Omental fat pad (tissue), 4 donors: ENCODE measurements at places on chromosomes 4 and X.

DNA sequence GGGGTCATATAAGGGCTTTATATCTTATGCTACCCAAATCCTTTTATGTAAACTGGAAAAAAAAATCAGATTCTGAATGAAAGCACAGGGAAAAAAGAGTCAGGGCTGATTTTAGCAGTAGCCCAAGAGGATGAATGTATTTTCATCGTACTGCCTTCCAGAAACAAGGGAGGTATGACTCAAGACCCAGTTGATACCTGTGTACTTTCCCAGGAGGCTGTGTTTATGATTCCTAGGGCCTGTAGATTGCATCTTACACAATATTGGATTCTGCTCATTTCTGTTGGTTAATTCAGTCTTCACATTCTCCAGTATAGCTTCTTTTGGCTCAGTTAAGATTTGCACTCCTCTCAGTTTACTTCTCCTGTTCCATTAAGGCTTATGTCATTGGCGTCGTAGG lies 127.9 kb upstream of the LIMCH1 start:
- DNase-seq = no peak

- DNase-seq = no peak
Measured at GRCh38 chrX:63855896-63856295, 70.9 kb upstream of the ARHGEF9 start.

GRCh38 chr4:120314969-120315368 lies 248.3 kb upstream of the MAD2L1 start:
- DNase-seq = no peak

DNA sequence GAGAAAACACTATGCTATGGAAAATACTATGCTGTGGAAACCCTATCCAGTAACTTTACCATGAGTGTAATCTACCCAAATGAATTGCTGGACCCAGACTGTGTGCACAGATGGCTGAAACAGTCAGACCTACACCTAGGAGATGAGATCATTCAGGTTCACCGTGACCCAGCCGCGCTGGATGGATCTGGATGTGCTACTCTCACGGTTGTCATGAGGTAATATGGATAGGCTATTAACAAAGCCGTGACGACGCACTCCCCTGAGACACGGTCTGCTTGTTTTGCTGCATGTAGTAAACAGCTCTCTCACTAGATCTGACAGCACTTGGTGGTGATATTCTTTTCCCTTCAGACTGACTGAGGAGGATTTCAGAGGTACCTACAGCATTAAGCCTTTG lies 832.5 kb upstream of the GRID2 start:
- no peak for DNase-seq

- no peak for DNase-seq
Measured at GRCh38 chr4:76694056-76694455, 203.9 kb downstream of the SOWAHB start.

GRCh38 chr4:77047037-77047436 lies 28.8 kb downstream of the CCNI start:
- DNase-seq = no peak

DNA sequence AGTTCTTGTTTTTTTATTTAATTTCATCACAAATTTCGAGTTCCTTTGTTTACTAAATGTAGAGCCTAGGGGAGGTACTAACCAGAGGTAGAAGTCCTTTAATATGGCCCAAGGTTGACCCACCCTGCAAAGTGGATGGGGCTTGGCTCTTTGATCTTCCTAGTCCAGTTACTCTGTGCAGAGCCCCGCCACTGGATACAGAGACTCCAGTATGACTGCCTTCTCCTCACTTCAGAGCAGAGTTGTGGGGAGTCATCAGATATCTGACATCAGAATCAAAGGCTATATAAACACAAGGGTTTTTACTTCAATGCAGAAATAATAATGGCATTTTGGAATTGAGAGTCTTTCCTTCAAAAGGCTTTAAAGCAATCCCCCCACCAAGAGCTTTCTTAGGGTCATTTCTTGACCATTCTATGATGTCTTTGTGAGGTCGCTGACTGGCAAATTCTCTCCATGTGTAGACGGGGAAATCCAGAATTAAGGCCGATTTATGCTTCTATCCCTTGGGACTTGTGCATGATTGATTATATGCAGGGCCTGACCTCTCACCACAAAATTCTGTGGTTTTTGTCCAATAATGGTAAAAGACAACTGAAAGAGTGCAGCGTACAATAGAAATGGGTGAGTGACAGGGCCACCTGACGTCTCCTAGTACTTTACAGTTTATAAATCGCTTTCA lies 88.3 kb upstream of the CITED1 start:
- DNase-seq = no peak

- DNase-seq = no peak
Measured at GRCh38 chr4:173194157-173194556, 25.5 kb downstream of the GALNT7 start.

- DNase-seq = no peak
Measured at GRCh38 chr4:83906561-83906960, 370.7 kb downstream of the GPAT3 start.

GRCh38 chrX:120377715-120378114 lies 15.8 kb downstream of the ATP1B4 start:
- no peak for DNase-seq

DNA sequence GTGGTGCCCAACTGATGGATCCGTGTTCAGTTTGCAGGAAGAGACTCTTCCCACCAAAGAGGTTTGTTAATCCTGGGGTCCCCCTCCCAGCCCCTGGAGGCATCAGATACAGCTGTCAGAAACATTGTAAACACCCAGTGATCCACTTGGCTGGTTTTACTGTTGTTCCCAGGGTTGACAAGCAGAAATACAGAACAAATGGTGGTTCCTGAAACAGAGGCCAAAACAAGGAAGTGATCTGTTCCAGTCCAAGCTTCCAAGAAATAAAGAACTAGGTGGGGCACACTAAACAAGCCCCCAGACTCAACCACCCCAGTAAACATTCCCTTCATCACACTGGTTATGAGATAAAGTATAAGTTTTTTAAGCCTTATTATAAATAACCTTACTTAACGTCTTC lies 1.4 kb downstream of the TMLHE start:
- DNase-seq = no peak

- no peak for DNase-seq
Measured at GRCh38 chr4:83644677-83645659, 109.1 kb downstream of the GPAT3 start.

GRCh38 chr4:73985528-73985852 lies 2.5 kb downstream of the PPBP start:
- no peak for DNase-seq

DNA sequence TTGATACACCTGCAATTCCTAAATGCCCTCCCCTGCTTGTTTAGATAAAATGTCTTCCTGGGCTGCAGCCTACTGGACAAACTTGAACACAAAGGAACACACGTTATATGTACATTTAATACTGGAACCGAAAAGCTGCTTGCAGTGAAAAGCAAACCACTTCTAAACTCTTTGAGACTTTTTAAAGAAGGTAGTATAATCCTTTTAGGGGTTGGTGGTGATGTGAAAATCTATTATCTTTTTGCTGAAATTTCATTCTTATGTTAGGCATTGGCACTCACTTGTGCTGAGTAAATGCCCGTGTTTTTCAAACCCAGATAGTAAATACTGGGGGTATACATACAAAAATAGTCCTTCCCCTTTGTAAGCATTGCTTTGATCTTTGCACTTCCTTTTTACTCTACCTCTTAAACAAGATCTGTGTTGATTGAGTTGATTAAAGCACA lies 2.2 kb downstream of the NFKB1 start:
- no peak for DNase-seq

DNA sequence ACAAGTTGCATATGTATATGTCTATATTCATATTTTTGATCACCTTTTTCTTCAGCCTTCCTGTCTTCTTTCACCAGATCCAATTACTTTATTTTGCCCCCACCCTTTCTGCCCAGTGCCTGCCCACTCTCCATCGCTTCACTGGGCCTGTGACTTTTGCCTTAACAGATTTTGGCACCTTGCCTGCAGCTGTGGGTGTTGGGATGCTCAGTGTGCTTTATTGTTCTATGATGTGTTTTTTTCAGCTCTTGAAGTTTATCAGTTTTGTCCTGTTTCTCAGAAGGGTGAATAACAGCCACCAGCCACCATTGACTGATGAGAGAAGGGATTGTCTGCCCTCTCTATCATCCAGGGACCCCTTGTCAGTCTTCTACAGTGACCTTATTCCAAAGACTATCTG lies 77.2 kb upstream of the GALNT7 start:
- no peak for DNase-seq

GRCh38 chrX:125137521-125137920 lies 182.2 kb upstream of the TEX13C start:
- DNase-seq = no peak

DNA sequence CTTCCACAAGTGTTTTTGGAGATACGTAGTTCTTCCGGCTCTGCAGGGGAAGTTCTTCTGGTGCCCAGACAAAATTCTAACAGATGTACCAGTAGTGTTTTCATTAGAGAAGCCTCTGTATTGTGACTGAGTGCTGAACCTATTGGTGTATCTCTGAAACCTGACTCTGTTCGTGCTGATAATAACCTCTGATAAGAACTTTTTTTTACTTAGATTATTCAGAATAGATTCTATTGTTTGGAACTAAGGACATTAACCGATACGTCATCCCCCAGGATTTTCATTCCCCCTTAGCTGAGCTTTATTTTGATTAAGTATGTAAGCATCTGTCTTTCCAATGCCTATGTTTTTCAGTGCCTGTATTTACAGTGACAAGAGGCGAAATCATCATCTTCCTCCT lies 362.9 kb downstream of the PDGFC start:
- DNase-seq = no peak

- DNase-seq = no peak
Measured at GRCh38 chrX:100379388-100379986, 30.6 kb downstream of the PCDH19 start.

- no peak for DNase-seq
Measured at GRCh38 chrX:69387567-69388487, 116.3 kb upstream of the NALF2 start.

DNA sequence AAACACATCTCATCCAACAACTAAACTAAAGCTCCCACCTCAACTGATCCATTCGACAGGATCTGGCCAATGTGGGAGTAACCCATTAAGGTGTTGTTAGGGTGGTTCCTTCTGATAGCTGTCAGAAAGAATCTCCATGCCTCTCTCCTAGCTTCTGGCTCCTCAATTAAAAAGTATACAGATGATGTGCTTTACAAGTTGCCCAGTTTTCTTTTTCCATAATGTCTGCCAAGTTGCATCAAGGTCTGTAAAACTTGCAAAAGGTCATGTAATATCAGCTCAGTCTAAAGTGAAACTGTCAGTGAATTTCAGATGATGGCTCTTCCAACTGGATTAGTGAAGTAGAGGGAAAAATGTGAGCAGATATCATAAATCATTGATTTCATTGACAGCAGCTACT lies 191.8 kb downstream of the RAB28 start:
- DNase-seq = no peak

DNA sequence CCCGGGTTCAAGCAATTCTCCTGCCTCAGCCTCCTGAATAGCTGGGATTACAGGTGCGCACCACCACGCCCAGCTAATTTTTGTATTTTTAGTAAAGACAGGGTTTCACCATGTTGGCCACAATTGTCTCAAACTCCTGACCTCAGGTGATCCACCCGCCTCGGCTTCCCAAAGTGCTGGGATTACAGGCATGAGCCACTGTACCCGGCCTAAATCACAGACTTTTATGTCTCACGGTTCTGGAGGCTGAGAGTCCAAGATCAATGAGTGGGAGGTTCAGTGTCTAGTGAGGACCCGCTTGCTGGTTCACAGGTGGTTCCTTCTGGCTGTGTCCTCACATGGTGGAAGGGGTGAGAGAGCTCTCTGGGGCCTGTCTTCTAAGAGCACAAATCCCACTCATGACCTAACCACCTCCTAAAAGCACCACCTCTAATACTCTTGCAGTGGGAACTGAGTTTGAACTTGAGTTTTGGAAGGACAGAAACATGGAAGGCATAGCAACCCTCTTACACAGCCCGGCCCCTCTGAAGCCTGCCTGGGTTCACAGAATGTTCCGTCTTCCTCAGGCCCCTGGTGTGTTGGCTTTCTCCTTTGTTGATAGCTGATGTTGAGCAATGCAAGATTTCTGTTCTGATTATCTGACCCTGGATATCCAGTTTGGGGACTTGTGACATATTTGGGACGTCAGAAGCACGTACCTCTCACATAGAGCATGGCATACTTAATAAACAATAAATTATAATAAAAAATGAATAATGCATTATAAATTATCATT lies 1.9 kb upstream of the AKAP17A start:
- DNase-seq = no peak
